ENCODE measurements at places on chromosomes 3 and 15.

DNA sequence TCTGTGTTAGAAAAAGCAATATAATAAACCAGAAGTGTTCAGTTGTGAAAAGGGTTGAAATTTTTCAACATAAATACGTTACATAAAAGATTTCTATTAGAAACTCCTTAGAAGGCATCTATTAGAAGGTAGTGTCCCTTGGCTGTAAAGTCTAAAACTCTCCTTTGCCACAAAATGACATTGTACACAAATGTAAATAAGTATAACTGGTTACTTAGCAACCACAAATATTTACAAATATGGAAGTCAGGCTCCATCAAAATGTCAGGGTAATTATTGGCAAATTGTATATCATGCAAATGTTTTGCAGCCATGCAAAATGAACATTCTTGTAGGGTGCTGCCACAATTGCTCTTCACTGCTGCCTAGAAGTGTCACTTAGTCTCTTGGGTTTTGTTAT is 419.1 kb upstream of the CDIN1 start:
- no peak for DNase-seq

- DNase-seq: no peak
Measured at GRCh38 chr15:62742409-62743171, 300.0 kb upstream of the TPM1 start.

DNA sequence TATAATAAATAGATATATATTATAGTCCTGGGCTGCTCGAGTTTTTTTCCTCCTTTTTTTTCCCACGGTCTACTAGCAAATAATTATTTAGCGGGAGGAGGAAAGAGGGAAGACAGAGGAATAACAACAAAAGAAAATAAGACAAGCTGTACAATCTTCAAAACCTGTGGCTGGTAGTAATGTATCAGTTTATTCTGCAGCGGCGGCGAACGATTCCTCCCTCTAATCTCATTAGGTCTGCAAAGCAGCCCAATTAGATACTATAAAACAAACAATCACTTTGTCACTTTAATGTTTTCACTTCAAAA is 390 bp upstream of the TLE3 start:
- no peak for DNase-seq

- DNase-seq: no peak
Measured at GRCh38 chr3:10426346-10427220, 78.8 kb downstream of the ATP2B2 start.

GRCh38 chr3:193841581-193841980 is 248.6 kb downstream of the OPA1 start:
- no peak for DNase-seq

DNA sequence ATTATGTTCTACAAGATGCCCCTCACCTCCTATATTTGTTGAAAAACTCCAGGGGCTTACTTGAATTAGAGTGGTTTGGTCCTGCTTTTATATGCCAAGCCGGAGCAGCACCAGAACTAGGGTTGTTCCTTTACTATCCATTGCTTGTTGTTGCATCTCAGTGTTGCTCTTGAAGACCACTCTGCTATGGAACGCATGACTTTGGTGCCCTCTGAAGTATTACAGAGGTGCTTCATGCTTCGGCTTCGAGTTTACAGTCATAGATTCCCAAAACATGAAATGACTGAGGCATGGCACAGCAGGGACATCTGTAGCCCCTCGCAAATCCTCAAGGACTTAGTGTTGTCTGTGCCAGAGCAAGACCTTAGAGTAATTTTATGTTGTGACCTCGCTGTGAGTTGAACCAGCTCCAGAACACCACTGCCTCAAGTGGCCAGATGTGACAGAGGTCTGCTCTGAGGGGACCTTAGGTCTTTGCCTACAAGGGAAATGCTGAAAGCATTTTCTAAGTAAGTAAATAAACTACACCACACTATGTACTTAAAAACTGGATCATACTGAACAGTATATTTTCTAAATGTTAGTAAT is 67.2 kb upstream of the SIAH2 start:
- no peak for DNase-seq

GRCh38 chr3:112689385-112689784 is 48.4 kb upstream of the CCDC80 start:
- DNase-seq: no peak

DNA sequence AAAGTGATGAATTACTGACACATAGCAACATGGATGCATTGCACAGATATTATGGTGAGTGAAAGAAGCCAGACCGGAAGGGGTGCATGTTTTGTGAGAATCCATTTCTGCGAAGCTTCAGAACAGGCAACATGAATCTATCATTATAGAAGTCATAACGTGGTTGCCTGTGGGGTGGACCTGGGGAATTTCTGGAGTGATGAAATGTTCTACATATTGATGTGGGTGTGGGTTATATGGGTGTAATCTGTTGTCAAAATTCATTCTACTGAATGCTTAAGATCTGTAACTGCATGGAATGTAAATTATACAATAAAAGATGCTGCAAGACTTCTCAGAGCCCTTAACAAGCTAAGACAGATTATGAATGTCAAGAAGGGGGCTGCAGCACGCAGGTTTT is 25.2 kb upstream of the TSPAN3 start:
- DNase-seq: no peak

GRCh38 chr3:47542471-47543173 is 29.1 kb upstream of the ELP6 start:
- no peak for DNase-seq

DNA sequence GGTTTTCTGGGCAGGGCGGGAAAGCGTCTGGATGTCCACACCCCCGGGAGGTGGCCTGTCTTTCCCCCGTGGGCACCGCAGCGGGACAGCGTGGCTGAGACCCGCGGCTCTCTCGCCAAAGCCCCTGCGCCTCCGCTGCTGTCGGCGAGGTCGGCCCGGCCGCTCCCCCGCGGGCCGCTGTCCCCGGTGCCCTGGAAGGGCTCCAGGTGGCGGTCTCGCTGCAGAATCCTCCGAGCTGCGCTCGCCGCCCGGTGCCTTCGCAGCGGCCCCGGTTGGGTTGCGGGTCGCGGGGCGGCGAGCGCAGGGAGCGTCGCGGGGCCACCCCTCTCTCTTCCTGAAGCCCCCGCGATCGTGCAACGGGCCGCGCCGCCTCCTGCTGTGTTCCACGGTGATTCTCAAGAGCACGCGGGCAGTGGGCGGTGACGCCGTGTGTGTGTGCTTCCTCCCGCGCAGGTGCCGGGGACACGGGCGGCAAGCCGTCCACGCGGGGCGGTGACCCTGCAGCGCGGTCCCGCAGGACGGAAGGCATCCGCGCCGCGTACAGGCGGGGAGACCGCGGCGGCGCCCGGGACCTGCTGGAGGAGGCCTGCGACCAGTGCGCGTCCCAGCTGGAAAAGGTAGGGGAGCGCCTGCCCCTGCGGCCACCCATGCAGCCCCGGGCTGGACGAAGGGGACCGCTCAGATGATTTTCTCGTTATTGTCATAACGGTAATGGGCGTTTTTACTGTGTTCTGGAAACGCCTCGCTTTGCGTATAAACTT is 54.4 kb downstream of the LRRK1 start:
- no peak for DNase-seq
